ENCODE measurements at places on chromosomes 16 and 17.

DNA sequence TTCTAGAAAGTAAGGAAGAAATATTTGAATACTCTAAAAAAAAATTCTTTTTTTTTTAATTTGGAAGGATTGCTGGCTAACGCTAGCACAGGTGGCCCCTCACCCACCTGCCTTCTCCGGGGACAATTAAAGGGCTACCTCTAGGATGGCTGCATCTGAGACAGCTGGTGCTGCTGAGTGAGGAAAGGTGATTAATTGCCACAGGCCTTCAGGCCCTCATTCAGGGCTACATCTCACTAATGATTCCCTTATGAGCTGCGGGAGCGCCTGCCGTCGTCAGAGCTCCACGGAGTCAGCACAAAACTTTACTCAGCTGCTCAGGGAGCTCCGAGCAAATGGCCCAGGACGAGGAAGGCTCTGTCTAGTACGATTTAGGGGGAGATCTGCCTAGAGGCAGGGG is 27.0 kb upstream of the AKTIP start:
- no peak for DNase-seq

DNA sequence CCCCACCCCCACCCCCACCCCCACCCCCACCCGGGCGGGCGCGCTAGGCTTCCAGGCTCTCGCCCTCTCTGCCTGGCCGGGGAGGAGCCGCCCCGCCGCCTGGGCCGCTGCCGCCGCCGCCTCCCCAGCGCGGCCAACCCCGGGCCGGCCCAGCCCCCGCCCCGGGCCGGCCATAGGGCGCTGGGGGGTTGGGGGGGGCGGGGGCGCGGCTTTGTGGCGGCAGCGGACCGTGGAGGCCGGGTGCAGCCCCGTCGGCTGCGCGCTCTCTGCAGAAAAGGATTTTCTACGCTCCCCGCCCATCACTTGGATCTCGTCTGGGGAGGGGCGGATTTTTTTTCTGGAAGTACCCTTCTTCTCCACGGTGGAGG is 230.9 kb downstream of the MRTFB start:
- DNase-seq: no peak

DNA sequence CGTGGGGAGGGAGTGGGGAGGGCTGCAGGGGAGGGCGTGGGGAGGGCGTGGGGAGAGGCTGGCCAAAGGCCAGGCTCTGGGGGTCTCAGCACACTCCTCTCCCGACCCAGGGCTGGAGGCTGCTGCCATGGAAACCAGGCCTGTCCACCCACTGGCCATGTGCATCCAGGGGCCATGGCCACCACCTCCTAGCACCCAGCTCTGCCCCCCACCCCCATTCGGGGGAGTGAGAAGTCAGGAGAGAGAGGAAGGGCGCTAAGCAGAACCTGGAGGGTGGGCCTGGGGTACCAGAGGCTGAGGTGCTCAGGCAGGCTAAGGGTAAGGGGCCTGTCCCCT is 29.6 kb downstream of the ENDOV start:
- DNase-seq: no peak

GRCh38 chr16:69348222-69348621 is 3.4 kb downstream of the TMED6 start:
- DNase-seq: no peak

- no peak for DNase-seq
Measured at GRCh38 chr17:68456339-68457167, 743 bp downstream of the WIPI1 start.
